ENCODE measurements at places on chromosomes 4 and X. TPM values are rescaled to one million over a fixed set of nuclear protein-coding genes. Genes with fewer than 3 reads are reported as not detected.

DNAAF6 gene
- not detected for total RNA-seq

ARMCX4 gene
- total RNA-seq: 5.0 TPM

SPANXA2 gene
- 0.29 TPM for total RNA-seq

VCX3B gene
- not detected for total RNA-seq

PRRG3 gene
- not detected for total RNA-seq

Measured in osteoblast (primary cell).